ENCODE measurements at places on chromosomes 5 and 9.

DNA sequence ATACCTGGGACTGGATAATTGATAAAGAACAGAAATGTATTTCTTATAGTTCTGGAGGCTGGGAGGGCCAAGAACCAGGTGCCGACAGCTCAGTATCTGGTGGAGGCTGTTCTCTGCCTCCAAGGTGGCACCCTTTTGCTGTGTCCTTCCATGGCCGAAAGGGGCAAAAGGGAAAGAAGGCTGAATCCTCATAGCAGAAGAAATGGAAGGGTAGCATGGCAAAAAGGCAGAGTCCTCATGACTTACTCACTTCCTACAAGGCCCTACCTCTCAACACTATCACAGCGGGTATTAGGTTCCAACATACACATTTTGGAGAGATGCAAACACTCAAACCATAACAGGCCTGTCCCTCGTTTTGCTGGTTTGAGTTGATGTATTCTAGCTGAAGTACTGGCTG lies 25.1 kb upstream of the MED10 start:
- no peak for DNase-seq

GRCh38 chr5:55232985-55233928 lies at the start of gene CCNO:
Gene CCNO (minus strand): TSS chr5:55233608. CDS start chr5:55233523, 85 bp downstream.
- DNase-seq = peak; percentile 31

- no peak for DNase-seq
Measured at GRCh38 chr9:2109069-2109650, 94.0 kb downstream of the SMARCA2 start.

DNA sequence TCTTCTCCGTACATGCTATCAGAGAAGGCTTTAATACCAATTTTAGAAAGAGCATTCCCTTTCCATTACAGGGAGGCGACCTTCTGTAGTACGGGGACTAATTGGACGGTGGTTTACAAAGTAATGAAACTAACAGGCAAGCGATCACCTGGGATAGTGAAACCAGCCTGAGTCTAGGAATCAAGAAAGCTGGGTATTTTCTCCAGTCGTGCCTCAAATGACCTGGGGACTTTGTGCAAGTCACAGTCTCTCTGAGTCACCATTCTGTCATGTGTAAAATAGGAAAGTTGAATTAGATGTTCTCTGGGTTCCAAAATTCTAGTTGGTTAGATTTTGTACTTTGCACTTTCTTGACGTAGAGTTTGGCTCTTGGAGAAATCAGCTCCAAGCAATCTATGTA lies 22.7 kb upstream of the SSBP2 start:
- DNase-seq = no peak

DNA sequence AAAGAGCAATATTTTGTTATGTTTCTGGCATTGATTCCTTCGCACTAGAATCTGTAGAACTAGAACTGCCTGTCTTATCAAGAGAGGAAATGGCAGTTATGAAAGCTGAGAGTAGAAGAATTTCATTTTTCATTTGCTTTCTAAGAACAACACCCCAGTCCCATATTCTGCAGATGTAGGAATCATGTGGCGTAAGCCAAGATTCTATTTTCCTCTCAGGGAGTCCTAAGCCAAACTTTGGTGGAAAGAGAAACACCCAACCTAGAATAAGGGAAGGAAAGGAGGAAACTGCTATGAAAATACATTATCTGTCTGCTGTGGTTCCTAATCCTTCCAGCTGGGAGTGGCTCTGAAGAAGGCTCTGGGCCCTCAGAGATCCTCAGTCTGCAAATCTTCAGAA lies 1176.9 kb upstream of the C9orf72 start:
- no peak for DNase-seq

DNA sequence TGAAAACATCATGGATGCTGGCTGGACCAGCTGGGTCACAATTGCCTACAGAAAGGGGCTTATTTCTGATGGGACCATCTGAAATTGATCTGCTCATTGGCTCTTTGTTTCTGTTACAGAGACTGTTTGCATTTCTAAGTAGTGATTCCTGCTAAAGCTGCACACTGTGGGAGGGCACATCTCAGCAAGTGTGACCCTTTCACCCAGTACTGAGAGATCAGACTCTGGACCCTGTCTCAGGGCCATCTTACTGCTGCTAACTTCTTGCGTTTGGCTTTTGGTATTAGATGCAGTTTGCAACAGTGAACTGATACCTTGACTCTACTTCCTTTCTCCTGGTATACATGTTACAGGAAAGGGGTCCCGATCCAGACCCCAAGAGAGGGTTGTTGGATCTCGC lies 24.5 kb upstream of the KDM4C start:
- no peak for DNase-seq

- no peak for DNase-seq
Measured at GRCh38 chr9:84277646-84278045, 62.9 kb downstream of the SLC28A3 start.

GRCh38 chr5:165858118-165858517 lies 2352.7 kb downstream of the MAT2B start:
- no peak for DNase-seq

DNA sequence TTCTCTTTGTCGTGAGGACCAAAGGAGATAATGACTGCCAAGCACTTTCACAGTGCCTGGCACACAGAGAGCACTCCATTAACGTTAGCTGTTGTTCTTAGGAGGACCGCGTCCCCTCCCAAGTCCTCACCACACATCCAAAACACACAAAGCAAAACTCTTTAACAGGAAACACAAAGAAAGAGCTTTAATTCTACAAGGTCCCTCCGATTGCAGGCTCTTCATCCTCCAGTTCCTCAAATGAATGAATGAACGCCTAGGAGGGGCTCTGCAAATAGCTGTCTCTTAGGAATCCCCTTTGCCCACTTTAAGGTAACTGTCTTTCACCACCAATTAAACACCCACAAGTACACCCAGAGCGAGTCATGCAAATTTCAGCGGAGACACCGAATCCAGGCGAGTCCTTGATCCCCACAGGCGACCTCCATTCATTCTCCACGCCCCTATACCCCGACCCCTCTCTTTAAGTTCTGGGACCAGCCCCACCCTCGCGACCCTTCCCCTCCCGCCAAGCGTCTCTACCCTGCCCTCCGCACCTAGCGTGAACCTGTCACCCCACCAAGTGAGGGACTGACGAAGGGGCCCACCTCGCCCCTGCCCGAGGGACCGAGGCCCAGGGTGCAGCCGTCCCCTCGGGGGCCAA lies 644 bp downstream of the TSC1 start:
- no peak for DNase-seq

- DNase-seq = no peak
Measured at GRCh38 chr5:122576256-122577016, 198.4 kb upstream of the SNX2 start.

DNA sequence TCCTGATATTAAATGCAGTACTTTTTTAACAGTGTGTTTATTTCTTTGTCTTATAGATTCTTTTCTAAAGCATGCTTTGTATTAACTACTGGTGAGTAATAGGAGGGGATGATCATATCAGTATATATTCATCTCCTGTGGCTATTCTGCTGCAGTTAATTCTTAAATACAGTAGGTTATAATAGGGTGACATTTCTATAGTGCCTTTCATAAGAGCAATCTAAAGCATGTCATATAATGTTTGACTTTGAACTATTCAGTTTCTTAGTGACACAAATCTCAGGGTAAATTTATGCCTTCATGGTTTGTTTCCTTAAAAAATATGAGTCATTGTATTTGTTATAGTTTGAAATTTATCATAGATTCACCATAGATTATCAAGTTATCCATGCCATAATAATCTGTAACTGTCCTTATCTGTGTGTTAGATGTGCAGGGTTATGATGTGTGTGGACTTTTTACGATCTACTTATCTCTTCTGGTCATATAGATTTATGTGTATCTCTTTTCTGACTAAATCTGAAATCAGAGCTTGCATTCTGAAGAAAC lies 1019.5 kb downstream of the NR2F1-AS1 start:
- DNase-seq = no peak

- DNase-seq = no peak
Measured at GRCh38 chr5:95043648-95044047, 241.2 kb downstream of the MCTP1 start.

DNA sequence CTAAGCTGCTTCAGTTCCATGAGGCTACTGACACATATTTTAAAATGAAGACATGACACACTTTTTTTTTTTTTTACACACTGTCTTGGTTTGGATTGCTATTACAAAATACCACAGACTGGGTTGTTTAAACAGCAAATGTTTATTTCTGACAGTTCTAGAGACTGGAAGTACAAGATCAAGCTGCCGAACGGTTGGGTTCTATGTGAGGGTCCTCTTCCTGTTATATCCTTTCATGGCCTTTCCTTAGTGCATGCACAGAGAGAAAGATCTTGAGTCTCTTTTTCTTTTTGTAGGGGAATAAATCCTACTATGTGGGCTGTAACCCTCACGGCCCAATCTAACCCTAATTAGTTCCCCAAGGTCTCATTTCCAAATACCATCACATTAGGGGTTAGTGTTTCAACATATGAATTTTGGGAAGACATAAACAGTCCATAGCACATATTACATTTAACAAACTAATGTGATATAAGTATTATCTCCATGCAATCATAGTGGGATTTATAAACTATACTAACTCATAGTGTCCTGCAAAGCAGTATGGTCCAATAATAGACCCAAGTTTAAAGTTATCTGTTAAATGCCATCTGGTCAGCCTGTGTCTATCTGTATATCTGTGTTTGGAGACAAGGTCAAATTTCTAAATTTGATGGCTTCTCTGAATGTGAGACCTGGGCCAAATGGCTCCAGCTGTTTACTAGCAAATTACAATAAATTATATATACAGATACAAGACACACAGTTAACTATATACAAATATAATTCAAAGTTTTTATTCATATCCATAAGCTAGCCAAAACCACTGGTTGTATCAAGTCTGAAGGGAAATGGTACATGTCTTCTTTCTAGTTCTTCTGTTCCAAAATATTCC lies 90.3 kb upstream of the NREP start:
- no peak for DNase-seq

DNA sequence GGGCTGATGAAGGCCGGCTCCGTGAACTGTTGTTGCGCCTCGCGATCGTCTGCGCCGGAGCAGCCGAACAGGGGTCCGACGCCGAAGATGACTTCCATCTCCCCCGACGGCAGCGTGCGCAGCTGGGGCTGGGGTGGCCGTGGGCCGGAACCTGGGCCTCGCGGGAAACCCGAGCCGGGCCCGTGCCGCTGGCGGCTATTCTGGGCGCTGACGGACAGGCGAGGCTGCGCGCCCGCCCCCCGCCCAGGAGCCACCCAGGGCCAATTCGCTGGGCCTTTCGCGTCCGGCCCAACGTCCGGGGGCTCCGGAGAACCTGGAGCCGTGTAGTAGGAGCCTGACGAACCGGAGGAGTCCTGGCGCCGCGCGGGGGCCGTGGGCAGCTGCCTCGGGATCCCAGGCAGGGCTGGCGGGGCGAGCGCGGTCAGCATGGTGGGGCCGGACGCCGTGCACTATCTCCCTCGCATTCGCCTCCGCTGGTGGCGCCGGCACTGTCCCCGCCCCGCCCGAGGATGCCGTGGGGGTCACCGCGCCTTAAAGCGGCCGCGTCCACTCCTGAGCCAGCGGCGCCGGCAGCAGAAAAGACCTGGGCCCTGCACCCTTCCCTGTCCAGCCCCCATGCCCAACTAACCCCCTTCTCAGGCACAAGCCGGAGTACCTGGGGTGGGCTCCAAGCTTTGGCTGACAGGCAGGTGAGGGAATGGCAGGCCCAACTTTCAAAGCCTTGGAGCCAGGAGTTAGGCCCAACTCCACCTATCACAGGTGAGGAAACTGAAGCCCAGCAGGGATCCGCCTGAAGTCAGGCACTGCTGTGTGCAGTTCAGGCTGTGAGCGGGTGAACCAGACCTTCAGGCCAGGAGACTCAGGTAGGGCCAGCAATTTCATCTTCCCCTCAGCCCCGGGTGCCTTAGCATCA lies at the start of gene PROB1:
PROB1 (minus strand) TSS at position 451 of the 913 bp plus-strand sequence; CDS start at position 428, 23 bp downstream.
- no peak for DNase-seq

- DNase-seq = no peak
Measured at GRCh38 chr9:26243726-26244125, 565.5 kb upstream of the TUSC1 start.

- DNase-seq = no peak
Measured at GRCh38 chr5:154611341-154611767, 133.3 kb upstream of the HAND1 start.

- DNase-seq = no peak
Measured at GRCh38 chr9:93595861-93596365, 19.5 kb downstream of the PHF2 start.

DNA sequence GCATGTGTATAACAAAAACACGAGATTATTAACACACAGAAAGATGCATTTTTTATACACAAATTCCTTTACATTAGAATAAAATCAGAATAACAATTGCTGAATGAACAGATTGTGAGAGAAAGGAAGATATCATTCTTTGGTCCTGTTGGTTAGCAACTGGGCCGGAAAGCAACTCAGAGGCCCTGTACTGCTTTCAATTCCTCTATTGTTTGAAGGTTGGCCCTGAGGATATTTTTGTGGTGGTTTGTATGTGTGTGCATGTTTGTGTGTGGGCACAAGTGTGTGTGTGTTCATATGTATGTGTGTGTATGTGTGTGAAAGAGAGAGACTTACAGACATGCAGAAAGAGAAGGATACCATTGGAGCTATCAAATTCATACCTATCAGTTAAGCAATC lies 356.8 kb upstream of the DMAC1 start:
- DNase-seq = no peak

DNA sequence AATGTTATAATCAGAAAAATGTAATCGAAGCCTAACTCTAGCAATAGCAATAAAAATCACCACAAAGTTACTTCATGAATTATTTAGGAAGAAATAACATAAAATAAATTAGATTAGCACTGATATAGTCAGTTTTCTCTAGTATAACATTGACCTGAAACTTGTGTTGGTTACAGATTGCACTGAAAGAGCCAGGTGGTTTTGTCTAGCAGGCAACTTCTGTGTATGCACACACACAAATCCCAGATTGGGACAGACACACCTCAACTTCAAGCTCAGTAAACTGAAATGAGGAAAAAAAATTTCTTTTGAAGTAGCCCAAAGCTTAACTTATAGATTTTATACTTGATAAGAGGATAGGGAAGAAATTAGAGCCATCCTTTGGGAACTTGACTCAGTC lies 129.3 kb downstream of the EFNA5 start:
- no peak for DNase-seq

GRCh38 chr5:36452424-36453006 lies 150.8 kb upstream of the RANBP3L start:
- DNase-seq = no peak

DNA sequence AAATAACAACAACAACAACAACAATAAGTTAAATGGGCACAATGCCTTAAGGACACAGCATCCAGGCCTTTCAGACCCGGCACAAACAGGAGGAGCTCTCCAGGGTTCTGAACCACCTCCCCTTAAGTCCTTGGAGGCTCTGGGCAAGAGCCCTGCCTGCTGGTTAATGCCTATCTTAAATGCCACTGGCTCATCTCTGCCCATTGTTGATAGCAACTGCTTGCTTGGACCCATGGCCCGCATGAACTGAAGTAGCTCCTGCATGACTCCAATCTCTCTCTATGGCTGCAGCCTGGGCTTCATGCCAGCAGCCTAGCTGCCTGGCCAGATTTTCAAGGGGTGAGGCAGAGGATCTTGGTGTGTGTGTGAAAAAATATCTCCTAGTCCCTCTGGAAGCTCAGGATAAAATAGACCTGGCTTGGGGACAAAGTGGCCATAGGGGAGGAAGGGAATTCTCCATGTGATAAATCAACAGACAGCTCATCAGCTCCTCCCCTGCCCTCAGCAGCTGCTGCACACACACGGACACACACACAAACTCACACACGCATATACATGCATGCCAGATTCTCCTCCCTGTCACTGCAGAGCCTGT lies 27.4 kb downstream of the FAM219A start:
- DNase-seq = no peak

- no peak for DNase-seq
Measured at GRCh38 chr9:83287021-83287420, 224.1 kb upstream of the RASEF start.

All from activated T-cell treated with anti-CD3 and anti-CD28 coated beads for 1 hour (primary cell).